ENCODE measurements at places on chromosomes 2 and 18.

GRCh38 chr2:12652723-12653122 is 64.0 kb upstream of the TRIB2 start:
- no peak for DNase-seq

GRCh38 chr18:44548291-44549221 is 132.1 kb upstream of the SETBP1 start:
- DNase-seq, result no peak

- DNase-seq, result no peak
Measured at GRCh38 chr2:151106805-151107506, 154.7 kb downstream of the RBM43 start.

GRCh38 chr18:7784171-7784570 is 217.1 kb downstream of the PTPRM start:
- no peak for DNase-seq

DNA sequence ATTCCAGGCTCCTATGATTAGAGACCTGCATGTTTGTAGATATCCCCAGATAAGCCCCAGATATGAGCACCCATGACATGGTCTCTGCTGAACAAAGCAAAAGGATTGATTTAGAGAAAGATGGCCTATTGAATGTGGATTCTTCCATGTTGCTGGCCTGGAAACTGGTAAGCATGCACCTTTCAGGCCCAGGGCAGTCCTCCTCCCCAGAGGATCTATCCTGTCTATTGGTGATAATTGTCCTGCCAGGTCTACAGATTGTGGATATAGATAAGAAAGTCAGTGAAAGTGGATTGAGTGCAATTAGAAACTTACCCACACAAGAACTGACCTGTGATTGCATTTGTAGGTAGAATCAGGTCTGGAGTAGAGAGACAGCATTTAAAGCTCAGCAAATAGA is 256.9 kb upstream of the SIX3 start:
- no peak for DNase-seq

DNA sequence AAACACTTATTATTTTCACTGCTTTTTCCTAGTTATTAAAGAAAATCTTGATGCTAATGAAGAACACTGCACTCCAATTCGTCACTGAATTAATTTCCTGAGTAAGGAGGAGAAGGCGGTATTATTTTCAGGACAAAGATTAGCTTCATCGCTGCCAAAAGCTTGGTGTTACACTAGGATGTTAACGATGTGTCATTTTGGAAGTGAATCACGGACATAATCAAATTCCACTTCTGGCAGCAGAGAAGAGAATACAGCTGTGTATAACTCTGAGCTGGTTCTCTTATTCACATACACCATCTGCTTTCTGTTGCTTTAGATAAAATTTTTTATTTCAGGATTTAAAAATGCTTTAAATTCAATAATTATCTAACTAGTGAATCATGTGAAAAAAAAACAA is 74.1 kb downstream of the SCG2 start:
- DNase-seq, result no peak

DNA sequence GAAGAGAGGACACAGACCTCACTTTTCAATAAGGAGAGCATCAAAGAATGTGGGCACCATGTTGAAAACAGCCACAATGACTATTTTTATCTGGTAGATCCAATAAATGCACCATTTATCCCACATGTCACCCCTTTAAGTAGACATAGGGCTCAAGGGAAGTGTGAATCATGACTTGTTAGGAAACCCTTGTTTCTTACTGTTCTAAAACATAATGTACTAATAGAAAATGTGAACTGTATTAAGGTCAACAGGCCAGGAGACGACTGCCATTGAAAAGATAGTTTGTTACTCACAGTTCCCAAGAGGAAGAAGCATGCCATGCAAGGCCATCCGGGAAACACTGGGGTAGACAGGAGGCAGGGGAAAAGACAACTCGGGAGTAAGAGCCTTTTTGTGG is 137.7 kb downstream of the EN1 start:
- DNase-seq, result no peak

DNA sequence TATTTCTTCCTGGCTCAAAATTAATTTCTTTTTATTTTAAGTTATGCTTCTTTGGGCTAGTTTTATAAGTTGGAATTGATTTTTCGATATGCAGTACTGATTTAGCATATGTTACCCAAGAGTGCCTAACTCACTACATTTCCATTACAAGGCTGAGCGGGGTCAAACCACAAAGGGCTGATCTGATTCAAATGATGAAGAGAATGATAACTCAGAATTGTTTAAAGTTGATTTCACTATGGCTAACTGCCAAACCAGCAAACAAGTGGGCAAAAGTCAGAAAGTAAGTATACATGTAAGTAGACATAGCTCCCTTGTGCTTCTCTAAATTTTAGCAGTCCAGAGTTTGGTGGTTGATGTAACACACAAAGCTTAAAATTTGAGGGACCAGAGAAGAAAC is 35.6 kb downstream of the RAD51AP2 start:
- DNase-seq, result no peak

DNA sequence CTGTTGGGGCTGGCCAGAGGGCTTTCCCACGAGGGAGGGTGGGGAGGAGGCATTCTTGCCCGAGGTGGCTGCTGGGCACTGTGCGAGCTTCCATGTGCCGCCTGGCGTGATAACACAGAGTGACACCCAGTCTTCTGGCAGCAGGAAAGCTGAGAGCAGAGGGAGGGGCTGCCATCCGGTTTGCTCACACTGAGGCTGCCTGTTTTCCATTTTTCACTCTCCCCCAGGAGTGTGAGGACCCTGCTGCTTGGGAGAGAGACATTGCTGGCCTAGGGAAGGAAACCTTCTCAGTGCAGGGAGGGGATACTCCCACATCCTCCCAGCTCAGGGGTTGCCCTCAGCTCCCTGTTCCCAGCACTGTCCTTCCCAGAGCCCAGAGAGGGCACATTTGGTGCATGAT is 73.1 kb downstream of the INHBB start:
- DNase-seq, result no peak

DNA sequence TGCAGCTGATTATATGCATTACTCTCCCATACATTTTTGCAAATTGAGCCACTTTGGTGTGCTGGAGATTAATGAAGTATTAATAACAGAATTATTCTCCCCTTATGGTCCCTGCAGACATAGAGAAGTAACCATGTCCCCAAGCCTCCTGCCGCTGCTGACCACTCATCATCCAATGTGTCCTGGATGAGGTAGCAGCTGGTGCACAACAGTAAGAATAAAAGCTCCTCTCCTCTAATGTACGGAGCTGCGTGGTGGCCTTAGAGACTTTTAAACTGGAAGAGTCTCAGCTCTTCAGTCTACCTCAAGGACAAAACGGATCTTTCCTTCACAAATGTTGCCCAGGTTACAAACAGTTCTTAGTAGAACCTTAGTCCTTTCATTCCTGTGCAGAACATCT is 37.7 kb downstream of the TPO start:
- no peak for DNase-seq

GRCh38 chr2:154477319-154477718 is 221.2 kb upstream of the KCNJ3 start:
- no peak for DNase-seq

GRCh38 chr18:49476664-49477411 is 10.2 kb downstream of the C18orf32 start:
- DNase-seq, result no peak

GRCh38 chr2:100742277-100743254 is 77.4 kb upstream of the NPAS2 start:
- DNase-seq, result no peak

GRCh38 chr18:50820901-50821520 is 1.2 kb upstream of the MRO start:
- no peak for DNase-seq

- no peak for DNase-seq
Measured at GRCh38 chr2:167953776-167954175, 293.6 kb downstream of the STK39 start.

DNA sequence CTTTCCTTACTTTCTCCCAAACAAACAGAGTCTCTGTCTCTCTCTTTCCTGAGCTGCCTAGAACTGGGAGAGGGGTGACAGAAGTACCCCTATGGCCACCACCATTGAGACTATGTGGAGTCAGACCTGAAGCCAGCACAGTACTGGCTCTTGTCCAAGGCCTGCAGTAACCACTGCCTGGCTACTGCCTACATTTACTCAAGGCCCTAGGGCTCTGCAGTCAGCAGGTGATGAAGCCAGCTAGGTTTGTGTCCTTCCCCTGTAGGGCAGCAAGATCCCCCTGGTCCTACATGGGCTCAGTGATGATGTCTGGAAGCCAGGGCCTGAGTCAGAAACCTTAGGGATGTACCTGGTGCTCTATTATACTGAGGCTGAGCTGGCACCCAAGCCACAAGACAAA is 12.2 kb downstream of the MYO3B start:
- no peak for DNase-seq

DNA sequence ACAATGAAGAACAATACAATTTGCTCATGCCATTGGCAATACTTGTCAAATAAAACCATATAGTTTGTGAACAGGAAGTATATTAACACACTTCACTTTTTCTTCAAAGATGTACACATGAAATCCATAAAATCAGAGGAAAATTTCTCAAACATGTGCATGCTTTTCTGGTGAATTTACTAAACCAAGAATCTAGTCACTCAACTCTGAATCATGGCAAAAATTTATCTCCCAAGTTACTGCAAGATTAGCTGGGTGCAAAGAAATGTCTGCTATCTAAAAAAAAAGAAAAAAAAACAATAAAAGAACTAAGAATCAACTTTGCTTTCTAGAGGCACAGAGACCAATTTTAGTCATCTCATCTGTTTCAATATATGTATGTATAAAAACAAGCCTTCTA is 419.2 kb downstream of the NR4A2 start:
- DNase-seq, result no peak

DNA sequence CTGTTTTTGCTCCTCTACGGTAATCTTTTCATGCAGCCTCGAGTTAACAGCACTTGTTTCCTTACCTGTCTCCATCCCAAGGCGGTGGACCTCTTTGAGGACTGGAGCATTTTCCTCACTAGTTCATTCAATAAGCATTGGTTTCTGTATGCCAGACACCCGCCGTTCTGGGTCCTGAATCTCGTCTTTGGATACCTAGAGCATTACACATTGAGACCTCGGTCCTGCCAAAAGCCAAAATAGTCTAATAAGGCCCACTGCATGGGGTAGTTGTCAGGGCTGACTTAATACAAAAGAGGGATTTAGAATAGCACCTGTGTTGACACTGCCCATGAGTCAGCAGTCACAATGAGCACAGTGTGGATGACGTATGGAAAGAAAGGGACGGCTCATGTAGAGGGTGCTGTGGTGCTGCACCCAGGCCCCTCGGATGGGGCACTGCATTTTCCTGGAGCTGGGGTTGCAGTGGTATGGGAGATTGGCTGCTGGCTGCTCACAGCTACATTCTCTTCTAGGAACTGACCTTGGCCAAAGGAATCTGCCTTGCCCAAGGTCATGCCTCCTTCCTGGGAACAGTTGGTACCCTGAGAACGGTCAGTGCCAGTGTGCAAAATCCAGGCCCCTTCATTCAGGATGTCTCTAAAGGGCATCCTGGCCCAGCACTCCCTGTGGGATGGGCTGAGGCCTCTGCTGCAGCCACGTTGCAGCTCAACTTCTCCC is 126.9 kb upstream of the NCK2 start:
- DNase-seq, result no peak

DNA sequence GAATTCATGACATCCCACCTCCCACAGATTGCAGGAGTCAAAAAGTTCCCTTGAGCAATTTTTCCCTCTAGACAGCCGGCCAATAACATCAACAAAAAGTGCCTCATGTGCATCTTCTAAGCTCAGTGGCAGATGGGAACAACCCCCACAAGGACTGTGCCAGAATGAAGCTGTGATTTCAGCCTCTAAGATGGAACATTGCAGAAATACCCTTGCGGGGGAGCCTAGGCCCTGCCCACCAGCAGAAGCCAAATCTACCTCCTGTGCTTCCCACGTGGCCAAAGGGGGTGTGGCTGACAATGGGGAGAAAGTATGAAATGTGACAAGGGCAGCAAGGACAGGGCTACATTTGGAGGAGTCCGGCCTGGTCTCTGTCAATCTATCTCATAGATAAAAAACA is 482.3 kb downstream of the TGIF1 start:
- no peak for DNase-seq

- no peak for DNase-seq
Measured at GRCh38 chr2:170739507-170740046, 24.4 kb downstream of the SP5 start.

DNA sequence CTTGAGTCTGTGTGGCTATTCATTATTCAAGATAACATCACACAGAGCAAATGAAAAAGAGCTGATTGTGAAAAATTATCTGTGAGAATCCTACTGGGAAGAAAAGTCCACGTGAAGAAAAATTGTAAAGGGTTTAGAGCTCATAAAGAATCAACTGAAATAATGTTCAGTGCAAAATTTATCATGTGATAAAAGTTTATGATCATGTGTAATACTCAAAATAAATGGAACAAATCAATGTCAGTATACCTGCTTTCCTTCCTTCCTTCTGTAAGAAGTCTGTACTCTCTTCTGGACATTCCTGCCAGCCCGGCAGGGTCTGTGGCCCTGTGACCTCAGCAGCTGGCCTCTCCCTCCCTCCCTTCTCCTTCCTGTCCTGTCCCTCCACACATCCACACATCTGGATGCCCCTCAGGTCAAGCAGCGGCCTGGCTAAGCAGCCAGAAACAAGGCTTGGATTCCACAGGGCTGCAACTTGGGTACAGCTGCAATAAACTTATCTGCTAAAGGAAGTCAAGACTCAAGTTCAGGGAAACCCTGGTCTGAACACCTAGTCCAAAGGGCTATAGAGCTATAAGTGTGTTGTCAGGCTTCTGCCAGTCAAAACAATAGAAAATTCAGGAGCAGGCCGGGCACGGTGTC is 172.1 kb downstream of the MREG start:
- DNase-seq, result no peak

DNA sequence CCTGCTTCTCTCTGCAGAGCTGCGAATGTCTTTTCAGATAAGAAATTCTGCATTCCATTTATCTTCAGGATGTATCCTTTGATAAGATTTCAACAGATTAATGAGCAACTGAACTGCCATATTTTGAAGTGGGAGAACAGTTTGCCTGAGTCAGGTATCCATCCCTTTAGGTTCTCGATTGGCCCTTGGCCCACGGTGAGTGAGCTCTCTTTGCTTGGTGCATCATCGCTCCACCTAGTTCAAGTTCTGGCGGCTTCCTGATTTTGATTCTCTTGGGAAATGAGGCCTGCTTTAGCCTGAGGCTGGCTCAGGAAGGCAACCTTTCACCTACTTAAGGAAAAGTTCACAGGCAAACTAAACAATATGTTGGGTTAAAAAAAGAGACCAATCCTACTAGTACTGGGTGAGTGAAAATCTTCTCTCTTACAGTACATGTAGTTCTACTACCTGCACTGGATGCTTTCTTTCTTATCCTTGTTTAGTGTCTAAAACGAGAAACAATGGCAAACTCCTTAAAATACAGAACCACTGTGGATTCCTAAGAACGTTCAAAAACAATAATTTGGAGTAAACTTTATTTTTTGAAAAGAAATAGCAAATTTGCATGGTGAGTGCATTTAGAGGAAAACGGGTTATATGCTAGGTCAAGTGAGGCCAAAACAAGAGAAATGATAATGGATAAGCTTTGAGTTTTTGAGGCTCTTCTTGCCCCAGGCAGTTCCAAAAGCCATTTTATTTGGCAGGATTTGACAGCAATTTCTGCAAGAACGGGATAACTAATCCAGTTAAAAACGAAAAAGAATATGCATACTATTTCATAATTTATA is 837 bp upstream of the ACSL3 start:
- no peak for DNase-seq
